ENCODE measurements at places on chromosomes 11 and 22.

GRCh38 chr11:42906226-42906625 lies 405.6 kb upstream of the API5 start:
- DNase-seq, result no peak

DNA sequence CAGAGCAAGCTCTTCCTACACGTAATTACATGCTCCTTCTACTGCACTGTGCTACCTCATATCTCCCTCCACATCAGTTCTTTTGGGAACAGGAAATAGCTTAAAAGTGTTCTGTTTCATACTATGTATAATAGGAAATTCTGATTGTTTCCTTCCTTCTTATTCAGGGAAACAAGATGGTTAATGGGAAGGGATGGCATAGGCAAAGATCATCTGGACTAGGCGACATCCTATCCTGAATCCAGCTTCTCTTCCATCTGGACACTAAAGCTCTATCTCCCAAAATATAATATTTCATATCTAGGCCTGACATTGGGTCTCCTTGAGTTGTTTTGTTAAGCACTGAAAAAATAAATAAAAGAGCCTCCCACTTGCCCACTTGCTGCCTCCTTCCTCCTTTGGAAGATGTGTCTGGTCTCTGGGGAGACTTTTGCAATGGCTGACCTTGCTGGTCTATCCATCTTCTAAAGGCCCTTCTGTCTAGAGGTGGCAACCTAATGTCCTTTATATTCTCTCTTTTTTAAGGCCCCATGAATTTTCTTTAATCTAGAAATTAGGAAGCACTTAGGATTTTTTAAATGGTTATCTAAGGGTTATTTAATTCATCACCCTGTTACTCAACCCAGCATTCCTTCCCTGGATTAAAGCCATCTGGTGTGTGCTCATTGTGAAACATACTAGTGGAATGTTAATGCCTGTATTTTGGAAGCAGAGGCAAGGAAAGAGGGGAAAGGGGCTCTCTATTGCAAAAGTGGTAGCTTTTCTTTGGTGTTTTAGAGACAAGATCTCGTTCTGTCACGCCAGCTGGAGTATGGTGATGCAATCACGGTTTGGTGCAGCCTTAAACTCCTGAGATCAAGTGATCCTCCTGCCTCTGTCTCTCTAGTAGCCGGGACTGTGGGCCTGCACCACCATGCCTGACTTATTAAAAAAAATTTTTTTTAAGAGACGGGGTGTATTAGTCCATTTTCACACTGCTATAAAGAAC lies 20.6 kb downstream of the CLMP start:
- DNase-seq, result no peak

DNA sequence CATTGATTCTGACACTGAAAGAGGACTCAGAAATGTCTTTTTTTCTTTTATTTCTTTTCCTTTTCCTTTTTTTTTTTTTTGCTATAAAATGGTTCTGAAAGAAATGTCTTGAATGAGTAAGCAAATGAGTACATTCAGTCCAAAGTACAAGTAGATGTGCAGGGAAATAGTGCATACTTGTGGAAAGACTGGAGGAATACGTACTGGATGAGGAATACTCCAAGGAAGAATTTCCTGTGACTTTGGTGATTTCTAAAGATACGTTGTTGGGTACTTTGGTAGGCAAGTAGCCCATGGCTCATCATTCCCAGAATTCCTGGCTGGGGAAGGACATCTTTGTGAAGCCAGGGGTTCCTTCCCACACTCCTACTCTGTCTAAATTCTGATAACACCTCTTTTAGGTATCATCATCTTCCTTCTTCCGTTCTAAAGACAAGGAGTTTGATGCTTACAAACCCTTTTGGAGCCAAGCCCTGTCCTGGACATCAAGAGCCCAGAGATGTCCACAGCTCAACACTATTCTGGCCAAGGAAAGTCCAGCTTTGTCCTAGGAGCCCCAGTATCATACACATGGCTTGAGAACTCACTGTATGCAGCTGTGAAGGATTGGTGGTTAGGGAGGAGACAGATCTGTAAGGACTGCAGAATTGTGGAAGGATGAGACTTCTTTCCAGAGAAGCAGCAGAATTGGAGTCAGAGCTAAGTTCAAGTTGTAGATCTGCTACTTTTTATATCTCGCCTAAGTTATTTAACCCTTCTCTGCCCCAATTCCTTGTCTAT lies 4.8 kb upstream of the NUP98 start:
- DNase-seq, result no peak

- no peak for DNase-seq
These were observed 3.6 kb downstream of the FAT3 start for GRCh38 chr11:92227959-92228935.

DNA sequence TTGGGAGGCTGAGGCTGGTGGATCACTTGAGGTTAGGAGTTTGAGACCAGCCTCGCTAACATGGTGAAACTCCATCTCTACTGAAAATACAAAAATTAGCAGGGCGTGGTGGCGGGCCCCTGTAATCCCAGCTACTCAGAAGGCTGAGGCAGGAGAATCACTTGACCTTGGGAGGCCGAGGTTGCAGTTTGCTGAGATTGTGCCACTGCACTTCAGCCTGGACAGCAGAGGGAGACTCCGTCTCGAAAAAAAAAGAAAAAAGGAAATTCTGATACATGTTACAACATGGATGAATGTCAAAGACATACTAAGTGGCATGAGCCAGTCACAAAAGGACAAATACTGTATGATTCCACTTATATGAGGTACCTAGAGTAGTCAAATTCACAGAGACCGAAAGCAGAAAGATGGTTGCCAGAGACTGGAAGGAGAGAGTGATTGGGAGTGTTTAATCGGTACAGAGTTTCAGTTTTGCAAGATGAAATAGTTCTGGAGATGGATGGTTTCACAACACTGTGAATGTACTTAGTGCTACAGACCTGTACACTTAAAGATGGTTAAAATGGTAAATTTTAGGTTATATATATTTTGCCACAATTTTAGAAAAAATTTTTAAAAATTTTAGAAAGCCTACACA lies 92.3 kb downstream of the BLID start:
- no peak for DNase-seq

- no peak for DNase-seq
These were observed 966.7 kb downstream of the DLG2 start for GRCh38 chr11:84660257-84660977.

- no peak for DNase-seq
These were observed 1941.0 kb upstream of the RAG2 start for GRCh38 chr11:38538866-38539680.

DNA sequence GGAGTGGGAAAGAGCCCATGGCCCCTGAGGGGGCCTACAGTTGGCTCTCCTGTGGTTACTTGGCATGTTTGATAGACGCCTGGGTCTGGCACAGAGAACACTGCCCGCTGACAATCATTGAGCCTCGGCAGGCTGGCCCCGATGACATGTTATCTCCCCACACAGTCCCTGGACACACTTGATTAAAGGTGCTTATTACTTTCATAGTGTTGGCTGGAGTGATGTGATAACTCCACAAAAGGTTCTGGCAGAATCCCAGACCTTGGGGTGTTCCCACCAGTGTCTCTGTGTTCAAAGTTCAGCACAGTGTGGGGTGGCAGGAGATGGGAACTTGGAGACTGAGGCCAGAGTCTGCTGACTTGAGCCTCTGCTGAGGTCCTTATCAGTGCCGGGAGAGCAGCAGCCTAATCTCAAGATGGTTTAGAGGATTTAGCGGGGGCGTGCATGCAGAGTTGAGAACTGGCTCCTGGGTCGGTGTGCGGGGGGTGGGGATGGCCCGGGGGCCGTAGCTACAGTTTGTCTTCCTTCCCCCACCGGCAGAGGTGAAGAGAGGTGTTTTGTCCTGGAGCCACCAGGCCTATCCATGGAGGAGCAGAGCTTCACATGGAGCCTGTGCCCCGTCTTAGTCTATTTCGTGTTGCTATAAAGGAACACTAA lies 22.5 kb downstream of the PARVB start:
- no peak for DNase-seq

- no peak for DNase-seq
These were observed 96.0 kb downstream of the TENM4 start for GRCh38 chr11:79344753-79345294.

DNA sequence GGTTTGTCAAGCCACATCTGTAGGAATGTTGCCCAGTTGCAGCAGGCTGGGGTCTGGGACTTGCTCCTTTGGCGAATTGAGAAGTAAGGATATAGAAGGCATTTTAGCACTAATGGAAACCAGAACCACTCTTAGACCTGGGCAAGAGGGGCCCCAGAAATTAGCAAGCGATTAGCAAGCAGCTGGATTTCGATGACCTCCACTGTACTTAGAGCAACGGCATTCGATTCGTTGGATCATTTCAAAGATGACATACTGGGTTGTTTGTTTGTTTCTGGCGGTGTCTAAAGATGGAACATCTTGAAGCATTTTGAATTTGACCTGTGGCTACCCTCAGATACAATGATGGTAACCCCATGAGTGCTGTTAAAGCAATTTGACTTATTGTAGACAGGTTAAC lies 1.2 kb upstream of the CDPF1 start:
- no peak for DNase-seq

GRCh38 chr11:48008951-48009270 lies 28.6 kb downstream of the PTPRJ start:
- no peak for DNase-seq

DNA sequence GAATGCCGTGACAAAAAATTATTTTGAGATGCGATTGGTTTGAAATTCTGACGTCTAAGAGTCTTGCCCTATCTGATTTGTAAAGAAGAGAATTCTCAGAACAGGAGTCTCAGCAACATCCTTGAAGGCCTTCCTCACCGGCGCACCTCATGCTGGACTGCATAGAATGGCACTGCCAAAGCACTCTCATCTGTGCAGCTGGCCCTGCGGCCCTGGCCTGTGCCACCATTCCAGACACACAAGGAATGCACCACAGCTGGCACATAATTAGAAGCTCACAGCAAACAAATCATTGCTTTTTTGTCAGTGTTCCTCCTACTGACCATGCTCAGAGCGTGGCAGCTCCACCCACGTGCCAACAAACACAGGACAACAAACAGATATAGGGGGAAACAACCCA lies 166.0 kb downstream of the KIRREL3 start:
- no peak for DNase-seq

GRCh38 chr11:62909107-62909894 lies 11.9 kb downstream of the CHRM1 start:
- DNase-seq, result no peak

DNA sequence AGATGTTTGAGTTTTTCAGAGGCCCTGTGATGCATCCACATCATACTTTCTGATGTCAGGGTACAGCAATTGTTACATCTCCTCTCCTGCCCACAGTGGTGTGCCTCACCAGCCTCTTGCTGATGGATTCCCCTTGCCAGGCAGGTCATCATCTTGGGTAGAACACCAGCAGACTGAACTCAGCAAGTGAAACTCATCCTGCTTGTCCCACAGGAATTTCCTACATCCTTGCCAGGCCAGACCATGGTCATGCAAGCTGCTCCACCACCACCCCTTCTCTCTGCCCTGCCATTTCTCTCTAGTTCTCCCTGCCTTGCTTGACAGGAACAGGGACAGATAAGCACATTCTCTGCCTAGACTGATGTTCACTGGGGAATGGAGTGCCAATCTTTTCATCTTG lies 85.9 kb downstream of the PAX6 start:
- no peak for DNase-seq

- no peak for DNase-seq
These were observed 26.7 kb downstream of the OR6Q1 start for GRCh38 chr11:58057481-58057880.

GRCh38 chr11:6531267-6531752 lies 34.2 kb downstream of the DNHD1 start:
- DNase-seq, result no peak

- DNase-seq, result no peak
These were observed 39.3 kb upstream of the ZC3H12C start for GRCh38 chr11:110053848-110054414.

- no peak for DNase-seq
These were observed 236.8 kb downstream of the MN1 start for GRCh38 chr22:27564806-27565205.

GRCh38 chr11:79274636-79275331 lies 166.0 kb downstream of the TENM4 start:
- no peak for DNase-seq

- no peak for DNase-seq
These were observed 204.0 kb upstream of the NECTIN1 start for GRCh38 chr11:119932828-119933562.

Measured in stimulated activated CD8-positive, alpha-beta memory T cell treated with anti-CD3 and anti-CD28 coated beads, Interleukin-7, amount 100 ng/mL, for 1 hour (primary cell).